A172 (cell line): ENCODE measurements at places on chromosomes 7 and 10.

- peak; percentile 56 for DNase-seq
Observed at GRCh38 chr7:151725844-151726651, 150.9 kb downstream of the PRKAG2 start.

- DNase-seq, result no peak
Observed at GRCh38 chr7:128017460-128017859, 13.8 kb downstream of the LRRC4 start.

DNA sequence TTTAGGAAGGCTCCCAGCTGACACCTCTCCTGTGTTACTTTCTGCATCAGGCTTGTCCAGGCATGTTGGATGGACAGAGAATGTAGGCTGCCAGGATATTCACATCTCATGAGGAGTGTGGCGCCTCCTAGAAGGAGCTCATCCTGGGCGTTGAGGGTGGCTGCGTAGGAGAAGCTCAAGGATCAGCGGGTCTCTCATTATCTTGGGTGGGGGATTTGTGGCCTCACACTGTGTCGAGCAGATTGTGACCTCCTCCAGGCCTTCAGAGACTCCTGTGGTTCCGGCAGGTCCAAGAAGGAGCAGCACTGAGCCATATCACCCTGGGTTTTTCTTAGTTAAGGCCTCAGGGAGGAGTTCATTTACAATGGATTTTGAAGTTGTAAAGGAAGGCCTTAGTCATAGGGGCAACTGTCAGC lies 8.7 kb upstream of the COBL start:
- no peak for DNase-seq

GRCh38 chr7:151631953-151632749 lies 112.5 kb upstream of the RHEB start:
- peak; percentile 35 for DNase-seq

DNA sequence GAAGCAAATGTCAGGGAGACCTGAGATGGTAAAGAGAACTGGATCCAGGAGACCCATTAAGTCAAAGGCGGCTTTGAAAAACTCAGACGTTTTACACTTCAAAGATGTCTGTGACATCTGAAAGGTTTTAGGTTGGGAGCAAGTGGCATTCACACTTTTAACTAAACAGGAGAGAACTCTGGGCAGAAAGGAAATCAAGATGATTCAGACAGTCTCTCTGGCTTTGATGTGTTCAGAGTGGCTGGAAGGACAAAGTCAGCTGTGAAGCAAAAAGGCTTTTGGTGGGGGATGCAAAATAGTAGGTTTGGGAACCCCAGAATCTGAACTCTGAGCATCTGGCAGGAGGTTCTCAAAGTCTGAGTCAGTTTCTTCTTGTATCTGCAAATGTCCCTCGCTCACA lies 66.6 kb downstream of the PRKCQ start:
- no peak for DNase-seq

DNA sequence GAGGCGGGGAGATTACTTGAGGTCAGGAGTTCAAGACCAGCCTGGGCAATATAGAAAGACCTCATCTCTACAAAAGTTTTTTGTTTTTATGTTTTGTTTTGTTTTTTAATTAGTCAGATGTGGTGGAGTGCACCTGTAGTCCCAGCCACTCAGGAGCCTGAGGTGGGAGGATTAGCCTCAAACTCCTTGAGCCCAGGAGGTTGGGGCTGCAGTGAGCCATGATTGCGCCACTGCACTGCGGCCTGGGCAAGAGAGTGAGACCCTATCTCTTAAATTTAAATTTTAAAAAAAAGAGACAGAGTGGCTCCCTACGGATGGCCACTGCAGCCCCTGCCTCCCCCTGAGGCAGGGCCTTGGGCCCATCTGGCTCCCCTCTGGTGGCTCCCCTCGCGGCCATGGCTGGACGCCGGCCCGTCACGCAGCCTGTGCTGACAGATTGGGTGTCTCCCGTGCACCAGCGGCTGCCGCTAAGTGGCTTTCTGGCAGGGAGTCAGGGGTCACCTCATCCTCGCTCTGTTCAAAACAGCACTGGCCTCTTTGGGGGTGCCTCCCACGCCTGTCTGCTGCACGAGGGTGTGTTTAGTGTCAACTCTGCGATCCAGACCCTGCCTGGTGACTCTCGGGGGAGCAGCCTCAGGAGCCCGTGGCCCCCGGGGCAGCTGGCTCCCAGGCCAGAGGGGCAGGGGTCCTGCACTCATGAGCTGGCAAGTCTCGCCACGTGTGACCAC lies 44.4 kb upstream of the ELN start:
- DNase-seq, result no peak
